ENCODE measurements at places on chromosomes 3 and 15.

DNA sequence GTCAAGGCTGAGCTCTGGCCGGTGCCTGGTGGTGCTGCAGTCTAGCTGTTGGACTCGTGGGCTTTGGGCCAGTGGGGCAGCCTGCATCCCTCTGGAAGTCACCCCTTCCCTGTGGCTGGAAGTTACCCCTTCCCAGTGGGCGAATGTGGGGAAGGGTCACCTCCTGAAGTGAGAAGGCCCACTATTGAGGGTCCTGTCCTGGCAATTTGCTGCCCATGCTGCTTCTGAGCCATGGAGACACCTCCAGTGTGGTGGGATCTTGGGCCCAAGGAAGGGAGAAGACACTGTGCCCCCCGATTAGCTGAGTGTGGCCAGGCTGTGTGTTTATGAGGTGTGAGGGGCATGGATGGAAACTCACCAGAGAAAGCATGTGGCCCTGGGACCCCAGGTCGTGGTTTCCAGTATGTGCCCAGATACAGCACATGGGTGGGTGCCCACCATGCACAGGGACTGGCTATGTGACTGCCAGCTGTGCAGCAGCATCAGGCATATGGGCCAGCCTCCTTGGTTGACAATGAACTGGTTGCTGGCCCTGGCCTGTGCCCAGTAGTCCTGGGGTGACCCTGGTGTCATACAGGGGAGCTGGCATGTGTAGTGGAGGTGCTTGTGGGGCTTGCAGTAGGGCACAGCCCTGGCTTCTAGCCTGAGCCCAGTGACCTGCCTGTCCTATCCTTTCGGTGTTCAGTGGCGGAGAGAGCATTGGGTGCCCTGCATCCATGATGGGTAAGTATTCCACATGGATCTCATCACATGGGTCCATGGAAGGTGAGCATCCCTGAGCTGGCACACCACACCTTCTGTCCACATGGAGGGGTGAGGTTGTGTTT lies 221.2 kb downstream of the SNRPN start:
- DNase-seq = no peak

- DNase-seq = no peak
Observed at GRCh38 chr15:40242213-40242599, 3.3 kb downstream of the PAK6 start.

DNA sequence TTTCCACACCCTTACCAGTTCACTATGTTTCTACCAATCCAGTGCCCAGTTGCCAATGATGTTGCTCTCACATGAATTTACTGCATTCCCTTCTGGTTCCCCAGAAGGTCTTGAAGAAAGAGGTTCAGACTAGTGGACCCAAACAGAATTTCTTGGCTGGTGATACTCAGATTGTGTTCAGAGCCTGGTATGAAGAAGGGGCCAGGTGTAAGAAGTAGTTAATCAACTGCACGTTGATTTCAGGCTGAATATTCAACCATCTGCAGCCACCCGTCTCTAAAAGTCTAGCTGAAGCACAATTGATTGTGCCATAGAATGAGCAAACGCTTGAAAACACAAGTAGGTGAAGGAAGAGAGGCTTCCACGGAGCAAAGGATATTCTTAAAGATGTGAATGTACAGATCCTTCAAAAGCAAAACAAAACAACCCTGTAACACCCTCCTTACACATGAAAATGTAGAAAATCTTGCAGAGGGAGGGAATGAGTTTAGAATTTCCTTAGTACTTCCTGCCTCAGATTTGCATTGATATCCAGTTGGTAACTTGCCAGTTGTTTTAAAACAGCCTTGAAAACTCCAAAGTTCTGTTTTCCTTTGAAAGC lies 4.7 kb downstream of the RBMS3 start:
- DNase-seq = no peak

GRCh38 chr3:163508206-163508605 lies 1570.1 kb downstream of the SI start:
- DNase-seq = no peak

- peak; percentile 56 for DNase-seq
Observed at GRCh38 chr3:113747283-113748046, 630 bp downstream of the ATP6V1A start.

GRCh38 chr3:127787571-127788365 lies 34.5 kb downstream of the MGLL start:
- no peak for DNase-seq
